ENCODE measurements at places on chromosomes 3 and 15. TPM values are rescaled to one million over a fixed set of nuclear protein-coding genes. Genes with fewer than 3 reads are reported as not detected.

Gene ASB14
- total RNA-seq: not detected

Gene FETUB
- total RNA-seq: not detected

Gene SYNPR
- total RNA-seq: under 0.01 TPM

Gene MCCC1
- total RNA-seq: 35.3 TPM

Gene CNTN4
- total RNA-seq: 0.27 TPM

Gene GALNT15
- under 0.01 TPM for total RNA-seq

Gene NR2E3
- total RNA-seq: not detected

Gene SLC51A
- not detected for total RNA-seq

Gene CCDC39
- not detected for total RNA-seq

Gene DNAH12
- under 0.01 TPM for total RNA-seq

Gene SHC4
- 0.81 TPM for total RNA-seq

Gene HERC2
- total RNA-seq: 77.3 TPM

Gene GRAMD1C
- total RNA-seq: 2.4 TPM

Gene TMEM108
- total RNA-seq: under 0.01 TPM

Gene C3orf85
- total RNA-seq: not detected

Gene SIDT1
- 15.1 TPM for total RNA-seq

Gene OCA2
- total RNA-seq: not detected

Gene MAP6D1
- 1.3 TPM for total RNA-seq

Gene TRIM42
- total RNA-seq: not detected

Gene SAMMSON
- total RNA-seq: under 0.01 TPM

Gene EPB42
- total RNA-seq: 0.54 TPM

Gene CYP1A2
- not detected for total RNA-seq

Gene CFAP100
- total RNA-seq: not detected

Gene PCLAF
- 8.1 TPM for total RNA-seq

Gene MST1R
- total RNA-seq: 1.1 TPM

Gene CD86
- 0.27 TPM for total RNA-seq

Gene NUTM1
- not detected for total RNA-seq

Gene MED12L
- total RNA-seq: 47.9 TPM

Gene CP
- 10.2 TPM for total RNA-seq

Gene FSTL1
- total RNA-seq: 25.9 TPM

Gene LXN
- 31.0 TPM for total RNA-seq

Gene EAF2
- total RNA-seq: 24.5 TPM

Gene SHF
- 24.5 TPM for total RNA-seq

Gene AMT
- total RNA-seq: 20.5 TPM

Gene CTXND1
- not detected for total RNA-seq

Gene TMEM212
- not detected for total RNA-seq

Gene MRAS
- total RNA-seq: 2.2 TPM

Gene SACM1L
- 28.0 TPM for total RNA-seq

Gene RTP4
- total RNA-seq: 7.3 TPM

Gene PAQR5
- total RNA-seq: 0.27 TPM

Gene RHCG
- not detected for total RNA-seq

Gene SERPINI2
- total RNA-seq: 1.6 TPM

Gene PPP2R3A
- 2.2 TPM for total RNA-seq

Gene TRPM7
- 18.6 TPM for total RNA-seq

Gene GOLGA6A
- under 0.01 TPM for total RNA-seq

Gene RBPMS2
- 0.27 TPM for total RNA-seq

Gene SKOR1
- 1.1 TPM for total RNA-seq

Gene SLC38A3
- total RNA-seq: under 0.01 TPM

Gene MESP1
- total RNA-seq: 1.3 TPM

Gene CCDC13
- 1.1 TPM for total RNA-seq

Gene PLA2G4F
- not detected for total RNA-seq

Gene COL6A5
- 0.54 TPM for total RNA-seq
